EH (cell line): ENCODE measurements at places on chromosomes 3 and 15.

DNA sequence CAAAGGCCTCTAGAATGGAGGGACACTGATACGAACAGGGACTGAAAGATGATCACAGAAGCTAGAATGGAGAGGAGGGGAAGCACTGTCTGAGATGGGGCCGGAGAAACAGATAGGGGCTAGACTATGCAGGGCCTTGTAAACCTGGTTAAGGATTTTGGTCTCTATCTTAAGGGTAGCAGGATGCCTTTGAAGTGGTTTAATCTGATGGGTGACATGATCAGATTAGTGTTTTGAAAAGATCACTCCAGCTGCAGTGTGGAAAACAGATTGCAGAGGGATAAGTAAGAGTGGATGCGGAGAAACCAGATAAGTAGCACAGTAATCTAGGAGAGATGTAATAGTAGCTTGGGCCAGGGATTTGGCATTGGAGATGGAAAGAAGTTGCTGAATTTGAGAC is 108.1 kb downstream of the RSRC1 start:
- no peak for DNase-seq

DNA sequence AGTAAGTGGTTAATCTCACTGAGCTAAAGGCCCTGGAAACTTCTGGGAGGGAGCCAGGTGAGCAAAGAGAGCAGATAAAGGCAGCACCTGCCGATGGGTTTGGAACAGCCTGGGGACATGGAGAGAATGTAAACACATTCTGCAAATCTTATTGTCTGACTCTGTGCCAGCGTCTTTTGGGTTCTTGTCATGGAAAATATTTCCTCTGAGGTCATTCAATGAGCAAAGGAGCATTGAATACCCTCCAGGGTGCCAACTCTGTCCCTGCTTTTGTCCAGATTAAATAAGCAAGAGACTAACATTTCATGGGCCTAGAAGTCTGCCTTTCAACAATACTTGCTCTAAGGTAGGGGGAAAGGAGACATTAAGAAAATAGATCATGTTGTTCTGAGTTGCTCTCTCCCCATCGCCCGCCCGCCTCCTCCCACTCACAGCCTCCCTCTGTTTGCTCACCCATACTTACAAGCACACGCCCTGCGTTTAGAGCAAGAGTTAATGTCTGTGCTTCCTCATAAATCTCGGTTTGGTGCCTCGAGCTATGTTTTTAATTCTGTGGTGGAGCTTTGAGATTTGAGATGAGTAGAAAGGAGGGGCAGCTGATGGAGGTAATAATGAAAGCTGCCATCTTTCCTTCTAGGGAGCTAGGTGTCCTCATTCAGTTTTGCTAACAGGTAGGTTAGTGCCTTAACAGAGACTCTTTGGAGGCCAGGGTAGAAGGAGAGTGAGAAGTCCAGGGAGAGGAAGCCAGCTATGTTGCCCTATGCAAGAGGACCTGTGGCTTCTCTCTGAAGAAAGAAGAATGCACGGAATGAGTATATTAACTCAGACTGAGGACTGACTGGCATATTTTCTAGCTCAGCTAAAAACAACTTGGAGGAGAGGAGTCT is 132.9 kb downstream of the TPRG1 start:
- peak; percentile 69 for DNase-seq

DNA sequence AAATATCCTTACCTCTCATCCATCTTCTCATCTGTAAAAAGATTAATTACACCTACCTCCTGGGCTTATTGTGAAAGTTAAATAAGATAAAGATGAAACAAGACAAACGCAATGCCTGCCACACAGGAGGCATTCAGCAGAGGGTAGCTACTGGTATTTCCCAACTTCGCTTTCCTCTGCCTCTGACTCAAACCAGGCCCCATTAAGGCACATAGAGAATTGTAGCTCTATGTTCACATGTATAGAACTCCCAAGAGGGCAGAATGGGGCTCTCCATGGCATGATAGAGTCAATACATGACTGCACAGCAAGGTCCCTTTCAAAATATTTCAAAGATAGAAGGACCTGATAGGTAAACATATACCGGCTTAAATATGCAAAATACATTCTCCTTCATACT is 1.4 kb downstream of the LYSMD2 start:
- no peak for DNase-seq

GRCh38 chr3:8329598-8329997 is 172.0 kb upstream of the LMCD1 start:
- DNase-seq: no peak

DNA sequence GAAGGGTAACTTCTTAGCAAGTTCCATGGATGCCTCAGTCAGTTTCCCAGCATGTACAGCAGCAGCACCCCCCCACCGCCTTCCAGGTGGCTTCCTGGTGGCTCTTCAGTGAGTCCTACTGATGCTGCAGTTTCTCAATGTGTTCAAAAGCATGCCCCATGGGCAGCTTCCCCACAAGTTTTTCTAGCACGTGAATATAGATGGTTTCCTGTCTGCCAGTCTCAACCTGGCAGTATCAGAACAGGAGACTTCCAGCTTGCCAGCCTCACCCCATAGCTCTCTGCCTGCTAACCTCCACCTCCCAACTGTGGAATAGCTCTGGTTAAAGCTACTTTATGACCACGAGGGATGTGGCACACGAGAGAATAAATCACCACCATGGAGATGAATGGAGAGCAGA is 188.3 kb upstream of the SLCO3A1 start:
- DNase-seq: no peak

GRCh38 chr3:195794708-195795107 is 17.0 kb downstream of the MUC4 start:
- DNase-seq: peak; percentile 43

GRCh38 chr15:52290800-52291199 is 4.8 kb downstream of the MYO5C start:
- DNase-seq: no peak

DNA sequence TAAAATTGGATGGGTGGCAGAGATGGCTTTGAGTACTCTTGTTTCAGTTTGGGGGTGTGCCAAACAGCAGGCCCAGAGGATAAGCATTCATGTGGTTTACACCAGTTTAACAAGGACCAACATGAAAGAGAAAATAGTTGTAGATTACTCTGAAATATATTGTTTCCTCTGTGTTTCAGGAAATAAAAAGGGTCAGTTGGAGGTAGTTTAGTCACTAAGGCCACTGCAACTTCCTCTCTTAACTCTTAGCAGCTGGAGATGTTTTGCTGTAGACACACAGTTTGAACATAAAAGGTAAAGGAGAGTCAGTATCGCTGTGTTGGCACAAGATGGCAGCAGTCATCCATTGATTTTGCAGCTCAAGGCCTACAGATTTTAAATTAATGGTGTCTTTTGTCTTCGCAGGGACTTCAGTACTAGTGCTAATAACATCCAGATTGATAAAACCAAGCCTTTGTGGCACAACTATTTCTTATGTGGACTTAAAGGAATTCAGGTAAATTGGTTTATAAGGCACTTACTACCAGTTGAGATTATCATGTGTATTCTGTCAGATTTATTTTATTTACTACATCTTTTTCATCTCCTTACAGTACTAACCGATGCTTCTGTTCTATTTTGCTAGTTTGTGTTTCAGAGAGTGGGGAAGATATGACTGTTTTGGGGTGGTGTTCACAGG is 65.5 kb downstream of the GALK2 start:
- peak; percentile 87 for DNase-seq

GRCh38 chr3:35785234-35785888 is 146.0 kb downstream of the ARPP21 start:
- DNase-seq: no peak

DNA sequence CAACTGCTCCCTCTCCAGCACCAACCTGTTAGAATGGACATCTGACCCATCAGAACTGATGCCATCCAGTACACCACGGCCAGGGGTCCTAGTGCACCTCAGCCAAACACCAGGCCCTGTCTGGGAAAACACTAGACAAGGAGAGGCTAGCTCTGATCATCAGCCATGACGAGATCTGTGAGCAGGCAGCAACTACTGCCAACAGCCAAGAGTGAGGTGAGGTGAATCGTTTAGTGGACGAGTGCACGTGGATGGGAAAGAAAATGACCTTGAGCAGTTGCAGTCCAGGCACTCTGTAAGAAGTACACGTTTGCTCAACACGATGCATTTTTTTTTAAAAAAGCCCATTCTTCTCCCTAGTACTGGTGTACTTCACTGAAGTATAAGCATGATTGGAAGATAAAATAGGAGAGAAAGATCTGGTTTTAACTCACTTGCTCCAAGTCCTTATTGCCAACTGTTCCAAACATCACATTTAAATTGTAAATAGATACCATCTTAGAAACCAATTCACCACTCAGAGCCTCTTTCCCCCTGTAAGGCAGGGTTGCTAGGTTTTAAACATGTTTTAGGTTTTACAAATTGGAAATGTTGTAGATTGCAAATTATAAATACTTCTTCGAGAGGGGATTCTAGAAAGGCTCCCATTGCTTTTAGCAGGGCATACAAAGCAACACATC is 5.7 kb downstream of the ST8SIA2 start:
- no peak for DNase-seq

- DNase-seq: no peak
These were observed 137.7 kb downstream of the RAB11A start for GRCh38 chr15:66006986-66007385.

DNA sequence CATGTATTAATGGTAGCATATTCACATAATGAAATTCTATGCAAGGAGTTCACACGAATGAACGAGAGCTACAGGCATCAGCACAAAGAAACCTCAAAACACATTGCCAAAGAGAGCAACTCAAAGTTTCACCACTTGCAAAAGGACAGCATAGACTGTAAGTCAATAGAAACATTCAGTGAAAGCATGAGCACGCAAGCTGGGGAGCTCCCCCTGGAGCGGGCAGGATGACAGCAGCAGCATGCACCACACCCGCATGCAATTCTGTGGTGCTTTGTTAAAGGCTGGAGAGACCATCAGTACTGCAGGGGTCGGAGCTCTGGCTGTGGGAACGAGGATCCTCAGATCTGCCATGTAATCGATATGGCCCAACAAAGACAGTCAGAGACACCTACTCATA is 18.7 kb downstream of the OCA2 start:
- DNase-seq: no peak

GRCh38 chr3:35257641-35258040 is 381.7 kb upstream of the ARPP21 start:
- no peak for DNase-seq

DNA sequence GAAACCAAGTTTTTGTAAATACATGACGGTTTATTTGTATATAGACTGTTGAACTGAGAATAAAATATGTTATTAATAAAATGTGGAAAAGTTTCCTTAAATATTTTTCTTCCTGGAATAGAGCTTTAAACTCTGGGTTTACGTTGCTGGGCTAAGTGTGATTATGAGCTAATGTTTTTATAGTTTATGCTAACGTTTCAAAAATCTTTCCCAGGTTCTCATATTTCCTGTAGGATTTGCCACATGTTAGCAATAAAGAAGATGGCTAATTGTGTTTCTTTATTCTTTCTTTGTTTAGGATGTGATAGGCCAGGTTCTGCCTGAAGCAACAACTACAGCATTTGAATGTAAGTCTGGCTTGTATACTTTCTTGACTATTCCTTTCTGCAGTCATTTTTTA is 7.2 kb downstream of the MAP2K5 start:
- no peak for DNase-seq

DNA sequence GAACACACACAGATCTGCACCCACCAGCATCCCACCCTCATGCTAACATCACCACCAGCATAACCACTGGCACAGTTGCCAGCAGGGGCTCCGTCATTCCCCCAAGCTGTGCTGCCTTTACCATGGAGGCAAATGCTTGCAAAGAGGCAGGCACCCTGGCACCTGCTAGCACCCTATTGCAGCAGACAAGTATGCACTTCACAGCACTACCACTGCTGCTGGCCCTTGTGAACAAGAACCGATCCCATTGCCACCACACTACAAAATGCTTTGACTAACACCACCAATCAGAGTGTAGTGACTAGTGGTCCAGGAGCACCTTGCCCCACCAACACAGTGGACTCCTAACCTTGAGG is 862.2 kb upstream of the DPPA4 start:
- no peak for DNase-seq

DNA sequence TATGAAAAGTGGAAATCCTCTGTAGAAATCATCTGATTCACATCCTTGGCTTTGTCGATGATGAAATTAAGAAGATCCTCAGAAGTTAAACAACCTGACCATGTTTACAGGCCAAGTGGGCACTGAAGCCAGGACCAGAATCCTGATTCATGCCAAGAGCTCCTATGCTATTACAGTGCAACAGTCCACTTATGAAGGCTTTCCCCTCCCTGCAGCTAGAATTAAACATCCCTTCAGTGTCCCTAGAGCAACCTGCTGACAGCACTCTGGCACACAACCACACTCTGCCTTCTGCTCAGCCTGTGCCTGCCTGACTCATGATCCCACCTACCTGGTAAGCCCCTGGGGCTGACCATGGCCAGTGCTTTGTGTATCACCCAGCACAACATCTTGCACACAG is 33.8 kb downstream of the TXNRD3 start:
- DNase-seq: peak; percentile 62

DNA sequence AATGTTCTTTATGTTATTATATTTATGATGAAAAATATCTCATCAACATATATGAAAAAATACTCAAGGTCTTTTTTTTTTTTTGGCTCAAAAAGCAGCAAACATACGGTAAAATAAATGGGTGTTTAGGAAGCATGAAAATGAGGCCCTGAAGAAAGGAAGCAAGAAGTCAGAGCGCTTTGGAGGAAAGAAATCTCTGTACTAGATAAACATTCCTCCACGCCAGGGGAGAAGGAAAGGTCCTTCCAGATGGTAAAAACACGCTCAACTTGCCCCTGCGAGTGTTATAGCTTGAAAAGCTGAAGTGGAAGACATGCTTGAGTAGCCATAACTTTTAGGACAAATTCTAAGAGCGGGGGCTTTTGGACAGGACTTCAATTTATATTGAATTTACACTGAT is 52.9 kb downstream of the FEM1B start:
- DNase-seq: no peak

- DNase-seq: peak; percentile 8
These were observed 730 bp downstream of the ZKSCAN7 start for GRCh38 chr3:44555723-44556122.

DNA sequence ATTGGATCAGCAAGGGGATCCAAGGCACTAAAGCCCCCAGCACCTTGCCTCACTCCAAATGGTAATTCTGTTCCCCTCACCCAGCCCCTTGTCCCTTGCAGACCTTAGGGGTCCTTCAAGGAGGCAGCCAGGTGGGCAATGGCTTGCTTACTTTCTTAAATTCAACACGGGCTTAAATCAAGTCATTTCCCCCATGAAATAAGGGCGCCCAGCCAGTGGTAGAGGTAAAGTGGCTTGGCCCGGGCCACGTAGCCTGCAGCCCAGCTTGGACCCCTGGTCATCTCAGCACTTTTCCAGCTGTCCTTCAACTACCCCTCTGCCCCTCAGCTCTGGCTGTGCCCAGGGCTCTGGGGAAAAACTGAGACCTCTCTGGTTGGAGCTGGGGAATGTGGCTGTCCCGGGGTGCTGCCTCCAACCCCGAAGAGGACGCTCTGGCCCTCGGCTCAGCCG is 1.2 kb downstream of the PSTPIP1 start:
- no peak for DNase-seq

DNA sequence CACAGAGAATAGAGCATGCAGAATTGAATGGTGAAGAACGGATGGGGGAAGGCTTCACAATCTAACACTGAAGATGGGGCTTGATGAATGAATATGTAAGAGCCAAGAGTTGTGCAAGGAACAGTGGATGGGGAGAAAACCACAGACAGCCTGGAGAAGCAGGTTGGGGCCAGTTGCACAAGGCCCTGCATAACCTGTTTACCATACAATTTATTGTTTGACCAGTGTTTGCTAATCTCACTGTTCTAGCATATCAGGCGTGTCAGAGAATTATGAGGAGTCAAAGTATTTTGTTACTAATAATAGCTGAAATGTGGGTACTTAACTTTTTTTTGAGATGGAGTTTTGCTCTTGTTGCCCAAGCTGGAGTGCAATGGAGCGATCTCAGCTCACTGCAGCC is 36.4 kb downstream of the LINS1 start:
- no peak for DNase-seq

- DNase-seq: no peak
These were observed 780.4 kb downstream of the MECOM start for GRCh38 chr3:168883145-168883544.
